ENCODE measurements at places on chromosomes 2 and 18.

DNA sequence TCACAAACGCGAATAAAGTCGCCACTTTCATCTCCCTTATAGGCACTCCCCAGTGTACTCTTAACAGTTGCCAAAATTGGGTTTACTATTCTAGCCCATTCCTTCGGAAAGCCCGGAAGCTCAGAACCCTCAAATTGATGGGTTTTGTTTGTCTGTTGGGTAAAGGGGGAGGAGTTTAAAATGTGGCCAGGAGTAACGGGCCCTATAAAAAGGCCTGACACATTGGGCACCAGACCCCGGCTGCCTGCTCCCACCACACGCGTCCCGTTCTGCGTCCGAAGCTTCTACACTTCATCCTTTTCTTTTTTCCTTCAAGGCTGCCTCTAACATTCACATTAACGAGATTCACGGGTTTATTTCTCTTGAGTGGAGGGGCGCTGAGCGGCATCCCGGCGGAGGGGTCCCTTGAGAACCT lies 837 bp downstream of the NHEJ1 start:
- no peak for DNase-seq

GRCh38 chr18:67179726-67180125 lies 336.8 kb downstream of the DSEL start:
- DNase-seq, result no peak

DNA sequence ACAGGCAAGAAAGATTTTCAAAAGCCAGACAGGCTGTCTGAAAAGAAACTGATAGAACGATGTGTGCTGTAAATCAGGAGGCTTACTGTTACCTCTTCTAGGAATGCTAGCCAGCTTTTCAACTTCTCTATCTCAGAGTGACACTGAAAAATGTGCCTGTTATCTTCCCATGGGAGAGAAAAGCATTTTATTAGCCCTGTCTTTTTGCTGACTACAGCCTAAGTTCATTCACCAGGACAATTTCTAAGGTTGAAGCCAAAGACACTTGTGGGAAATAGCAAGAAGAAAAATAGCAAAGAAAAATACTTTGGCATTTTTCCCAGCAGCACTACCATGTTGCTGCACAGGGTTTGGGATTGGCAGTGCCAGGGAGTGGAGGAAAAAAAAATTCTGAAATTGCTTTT lies 34.0 kb downstream of the ABCB11 start:
- no peak for DNase-seq

DNA sequence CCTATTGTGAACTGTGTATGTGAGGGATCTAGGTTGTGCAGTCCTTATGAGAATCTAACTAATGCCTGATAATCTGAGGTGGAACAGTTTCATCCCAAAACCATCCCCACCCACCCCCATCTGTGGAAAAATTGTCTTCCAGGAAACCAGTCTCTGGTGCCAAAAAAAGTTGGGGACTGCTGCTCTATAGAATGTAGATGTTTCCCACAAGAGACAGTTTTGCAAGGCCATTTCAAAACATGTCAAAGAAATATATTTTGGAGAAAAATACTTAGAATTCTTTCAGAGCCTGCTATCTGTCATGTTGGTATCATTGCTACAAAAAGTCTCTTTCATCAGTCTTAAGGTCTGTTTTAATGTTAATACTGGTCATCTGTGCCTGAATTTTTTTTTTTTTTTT lies 4.1 kb upstream of the SLC39A10 start:
- DNase-seq, result no peak

- DNase-seq, result no peak
Measured at GRCh38 chr2:37449761-37450296, 105.4 kb downstream of the QPCT start.
